Stimulated activated memory B cell treated with anti-CD40 and anti-IgM and Interleukin-4, amounts not matched to agents 10 μg/mL and 1 μg/mL and 100 μg/mL, for 72 hours (primary cell): ENCODE measurements at places on chromosomes 1 and 21.
A peak's percentile ranks its signal among the peaks of the same experiment; 100 is the strongest.

DNA sequence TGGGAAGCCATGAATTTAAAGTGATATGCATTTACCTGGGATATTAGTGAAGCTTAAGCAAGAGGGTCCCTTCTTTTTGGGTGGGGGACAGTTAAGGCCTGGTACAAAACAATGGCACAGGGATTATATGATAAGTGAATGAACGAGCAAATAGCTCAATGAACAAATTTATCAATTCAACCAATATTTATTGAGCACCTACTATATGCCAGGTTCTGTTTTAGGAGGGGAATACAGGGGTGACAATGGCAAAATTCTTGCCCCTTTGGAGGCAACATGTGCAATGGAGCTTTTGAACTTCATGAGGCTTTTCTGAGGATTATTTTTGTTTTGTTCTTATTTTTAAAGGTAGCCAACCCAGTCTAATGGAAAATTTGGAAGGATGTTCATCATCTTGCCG, 68.2 kb downstream of the FOXD2 start:
- ATAC-seq, result no peak

DNA sequence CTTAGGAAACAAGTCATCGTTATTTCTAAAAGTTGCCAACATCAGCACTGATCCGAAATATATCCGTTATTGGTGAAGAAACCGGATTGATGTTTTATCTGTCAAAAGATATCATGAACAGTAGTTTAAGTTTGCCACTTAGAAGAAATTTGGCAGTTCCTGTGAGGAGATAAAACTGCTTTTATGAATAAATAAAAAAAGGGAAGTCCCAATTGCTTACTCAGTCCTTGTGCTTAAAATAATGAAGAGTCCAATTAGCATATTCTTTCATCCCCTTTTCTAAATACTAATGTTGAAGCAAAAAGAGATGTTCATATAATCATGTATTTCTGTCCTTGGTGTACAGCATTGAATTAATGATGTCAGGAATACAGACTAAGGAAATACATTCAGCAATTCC, 164.6 kb downstream of the NCAM2 start:
- ATAC-seq, result no peak

- no peak for ATAC-seq
These were observed 9.5 kb upstream of the F13B start for GRCh38 chr1:197076585-197076984.

DNA sequence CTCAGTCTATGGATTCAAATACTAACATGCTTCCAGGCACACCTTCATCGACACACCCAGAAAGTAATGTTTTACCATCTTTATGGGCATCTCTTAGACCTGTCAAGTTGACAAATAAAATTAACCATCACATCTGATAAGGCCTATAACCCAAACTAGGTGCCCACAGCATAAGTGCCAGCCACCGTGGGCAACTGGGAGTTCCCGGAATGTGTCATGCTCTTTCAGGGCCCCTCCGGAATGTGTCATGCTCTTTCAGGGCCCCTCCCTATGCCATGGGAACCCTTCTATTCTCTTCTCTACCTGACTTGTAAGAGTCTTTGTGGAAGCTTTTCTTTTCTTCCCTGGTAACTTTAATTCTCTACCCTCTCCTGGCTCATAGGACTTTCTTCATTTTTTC, 26.6 kb downstream of the KRTAP24-1 start:
- no peak for ATAC-seq

GRCh38 chr1:196774603-196775002, at the start of gene CFHR3:
TSS of gene CFHR3 (plus strand) at chr1:196774840. CDS start at chr1:196774887, 47 bp downstream.
- no peak for ATAC-seq

DNA sequence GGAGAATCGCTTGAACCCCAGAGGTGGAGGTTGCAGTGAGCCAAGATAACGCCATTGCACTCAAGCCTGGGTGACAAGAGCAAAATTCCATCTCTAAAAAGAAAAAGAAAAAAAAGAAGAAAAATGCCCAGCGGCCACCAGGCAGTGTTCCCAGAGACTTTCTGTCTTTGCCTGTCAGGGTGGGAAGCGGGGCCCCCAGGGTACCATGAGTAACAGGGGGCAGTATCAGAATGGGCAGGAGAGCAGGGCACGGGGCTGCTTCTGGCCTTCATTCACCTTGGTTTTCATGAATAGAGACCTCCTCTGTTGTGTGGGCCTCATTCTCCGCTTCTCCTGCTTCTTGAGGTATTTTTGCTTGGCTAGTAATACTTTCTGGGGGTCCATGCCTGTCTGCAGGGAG, 20.4 kb downstream of the SLC26A9 start:
- no peak for ATAC-seq

DNA sequence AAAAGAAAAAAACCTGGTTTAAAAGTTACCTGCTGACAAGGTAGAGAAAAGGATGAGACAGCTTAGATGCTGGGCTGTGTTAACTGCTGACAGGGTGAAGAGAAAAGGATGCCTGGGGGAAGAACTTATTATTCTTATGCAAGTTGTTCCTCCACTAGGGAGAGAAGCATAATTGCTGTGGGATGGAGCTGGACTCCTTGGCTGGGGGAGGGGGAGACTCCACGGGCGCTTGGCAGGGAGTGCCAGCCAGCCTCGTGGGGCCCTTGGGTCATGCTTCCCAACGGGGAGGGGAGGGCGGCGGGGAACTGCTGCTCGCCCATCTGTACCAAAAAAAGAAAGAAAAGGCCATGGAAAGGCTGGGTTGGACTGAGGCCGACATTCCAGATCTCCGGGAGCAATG, 47.2 kb downstream of the SYCP1 start:
- ATAC-seq, result no peak

GRCh38 chr1:66278260-66279021, 255.5 kb upstream of the SGIP1 start:
- peak; percentile 52 for ATAC-seq

DNA sequence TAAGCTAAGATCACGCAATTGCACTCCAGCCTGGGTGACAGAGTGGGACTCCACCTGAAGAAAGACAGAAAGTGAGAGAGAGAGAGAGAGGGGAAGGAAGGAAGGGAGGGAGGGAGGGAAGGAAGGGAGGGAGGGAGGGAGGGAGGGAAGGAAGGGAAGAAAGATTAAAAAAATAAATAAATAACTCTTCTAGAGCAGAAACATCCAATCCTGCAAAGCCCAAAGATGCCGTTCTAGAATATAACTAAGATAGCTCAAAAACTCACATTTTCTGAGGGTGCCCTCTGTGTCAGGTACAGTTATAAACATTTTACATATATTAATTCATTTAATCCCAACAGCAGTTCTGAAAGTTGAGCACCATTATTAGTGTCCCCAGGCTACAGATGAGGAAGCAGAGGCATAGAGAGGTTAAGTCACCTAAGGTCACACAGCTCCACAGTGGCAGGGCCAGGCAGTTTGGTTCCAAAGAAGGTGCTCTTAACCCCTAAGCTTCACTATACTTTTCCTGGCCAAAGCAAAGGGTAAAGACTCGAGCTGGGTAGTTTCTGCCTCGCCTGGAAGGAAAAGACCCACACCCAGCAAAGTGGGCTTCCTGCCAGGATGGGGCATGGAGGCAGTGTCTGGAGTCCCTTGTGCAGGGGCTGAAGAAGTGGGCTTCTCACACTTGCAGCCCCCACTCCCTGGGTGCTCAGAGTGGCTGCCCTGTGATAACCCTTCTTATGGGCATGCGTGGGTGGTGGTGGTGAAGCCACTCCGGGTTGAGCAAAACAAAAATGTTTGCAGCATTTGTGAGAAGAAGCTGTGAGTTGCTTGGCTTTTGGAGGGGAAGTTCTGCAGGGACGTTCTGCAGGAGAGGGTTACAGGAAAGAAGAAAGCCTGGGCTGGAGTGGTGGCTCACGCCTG, 7.9 kb upstream of the PIK3CD start:
- ATAC-seq, result peak; percentile 64

- no peak for ATAC-seq
These were observed 40.5 kb upstream of the KLF17 start for GRCh38 chr1:44078104-44078503.

GRCh38 chr21:44924606-44925377, 4.1 kb upstream of the ITGB2 start:
- ATAC-seq, result no peak

- no peak for ATAC-seq
These were observed 141.2 kb downstream of the FGGY start for GRCh38 chr1:59438058-59438560.

DNA sequence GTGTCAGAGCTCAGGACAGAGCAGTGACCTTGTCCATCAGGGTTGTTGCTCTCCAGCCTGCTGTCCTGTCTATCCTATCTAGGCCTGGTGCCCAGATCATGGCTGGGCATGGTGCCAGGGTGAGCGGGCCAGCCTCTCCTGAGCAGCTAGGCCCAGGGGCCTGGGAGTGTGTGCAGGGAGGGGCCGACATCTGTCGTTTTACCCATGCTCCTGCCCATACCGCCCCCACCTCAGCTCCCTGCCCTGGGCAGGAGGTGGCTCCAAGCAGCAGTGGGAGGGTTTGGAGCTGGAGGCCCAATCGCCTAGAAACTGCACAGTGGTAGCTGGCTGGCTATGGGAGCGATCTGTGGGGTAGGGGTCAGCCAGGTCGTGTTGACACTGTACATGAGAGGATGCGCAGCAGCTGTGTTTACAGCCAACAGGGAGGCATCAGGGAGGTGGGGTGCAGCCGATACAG, 6.5 kb downstream of the INSRR start:
- ATAC-seq, result no peak

DNA sequence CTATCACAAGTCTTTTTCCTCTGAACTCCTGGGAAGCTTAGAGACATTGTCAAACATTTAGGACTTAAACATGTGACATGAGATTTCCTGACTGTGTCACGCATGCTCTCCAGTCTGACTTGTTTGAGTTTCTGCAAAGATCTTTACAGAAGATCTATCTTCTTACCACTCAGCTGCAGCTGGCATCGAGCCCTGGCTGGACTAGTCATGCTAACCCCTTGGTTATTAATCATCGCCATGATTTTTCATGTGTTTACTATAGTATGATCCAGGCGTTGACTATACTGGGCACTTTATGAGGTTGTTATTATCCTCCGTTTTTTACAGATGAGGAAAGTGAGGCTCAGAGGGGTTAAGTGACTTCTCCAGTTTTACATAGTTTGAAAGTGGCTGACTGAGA, 18.1 kb upstream of the IRF2BP2 start:
- ATAC-seq, result no peak
